ENCODE measurements at places on chromosomes 2 and 18. TPM values are rescaled to one million over a fixed set of nuclear protein-coding genes. Genes with fewer than 3 reads are reported as not detected.

RAX gene
- total RNA-seq, result not detected

DAPL1 gene
- total RNA-seq, result not detected

- peak overlapping the region; percentile 95 for H3K27ac ChIP-seq
- H3K4me1 ChIP-seq, result peaks cover 69% of the 10 kb centered on the region
- DNase-seq, result no peak
- H3K4me3 ChIP-seq, result no peak overlapping the region
- no peaks in the 10 kb centered on the region for H3K36me3 ChIP-seq
Measured at GRCh38 chr2:43160778-43161177, 65.6 kb downstream of the ZFP36L2 start.

- no peaks in the 10 kb centered on the region for H3K27me3 ChIP-seq
- peaks cover 50% of the 10 kb centered on the region for H3K36me3 ChIP-seq
- H3K4me1 ChIP-seq, result peaks cover 62% of the 10 kb centered on the region
- H3K27ac ChIP-seq, result peak overlapping the region; percentile 94
- peak overlapping the region; percentile 92 for H3K4me3 ChIP-seq
Measured at GRCh38 chr2:69642709-69643601, 584 bp downstream of the AAK1 start.

- H3K27ac ChIP-seq, result no peak overlapping the region
- no peaks in the 10 kb centered on the region for H3K36me3 ChIP-seq
- H3K4me3 ChIP-seq, result no peak overlapping the region
- H3K4me1 ChIP-seq, result no peaks in the 10 kb centered on the region
Measured at GRCh38 chr2:21822505-21822904, 698.7 kb downstream of the TDRD15 start.

MATN3 gene
- not detected for total RNA-seq

NOSTRIN gene
- total RNA-seq, result not detected

GRCh38 chr2:170243118-170243837, 65.3 kb downstream of the MYO3B start:
- H3K36me3 ChIP-seq, result no peaks in the 10 kb centered on the region
- no peaks in the 10 kb centered on the region for H3K4me1 ChIP-seq
- DNase-seq, result no peak
- no peak overlapping the region for H3K4me3 ChIP-seq
- H3K27ac ChIP-seq, result no peak overlapping the region

GRCh38 chr2:64207573-64207972, 63.4 kb upstream of the PELI1 start:
- H3K27me3 ChIP-seq, result no peaks in the 10 kb centered on the region
- H3K4me1 ChIP-seq, result peaks cover 53% of the 10 kb centered on the region
- DNase-seq, result no peak

DNA sequence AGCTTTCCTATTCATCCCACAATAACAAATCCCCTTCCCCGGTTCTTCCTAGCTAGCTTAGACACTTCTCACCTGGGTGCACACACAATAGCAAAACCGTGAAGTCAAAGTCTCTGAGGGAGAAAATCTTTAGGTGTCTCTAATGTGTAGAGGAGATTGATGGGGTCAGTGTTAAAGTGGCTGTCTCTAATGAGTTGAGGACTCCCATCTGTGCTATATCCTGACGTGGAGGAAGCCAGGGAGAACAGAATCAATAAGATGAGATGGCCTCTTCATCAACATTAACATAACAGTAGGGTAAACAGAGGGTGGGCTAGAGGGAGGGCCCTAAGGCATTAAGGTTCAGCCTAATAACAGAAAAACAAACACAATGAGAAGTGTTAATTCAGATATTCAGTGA, 120.4 kb downstream of the SLC5A7 start:
- no peaks in the 10 kb centered on the region for H3K36me3 ChIP-seq
- H3K27me3 ChIP-seq, result no peaks in the 10 kb centered on the region
- H3K4me3 ChIP-seq, result no peak overlapping the region
- H3K27ac ChIP-seq, result no peak overlapping the region
- no peaks in the 10 kb centered on the region for H3K4me1 ChIP-seq
- DNase-seq, result no peak

SLC4A1AP gene
- 24.2 TPM for total RNA-seq

DNA sequence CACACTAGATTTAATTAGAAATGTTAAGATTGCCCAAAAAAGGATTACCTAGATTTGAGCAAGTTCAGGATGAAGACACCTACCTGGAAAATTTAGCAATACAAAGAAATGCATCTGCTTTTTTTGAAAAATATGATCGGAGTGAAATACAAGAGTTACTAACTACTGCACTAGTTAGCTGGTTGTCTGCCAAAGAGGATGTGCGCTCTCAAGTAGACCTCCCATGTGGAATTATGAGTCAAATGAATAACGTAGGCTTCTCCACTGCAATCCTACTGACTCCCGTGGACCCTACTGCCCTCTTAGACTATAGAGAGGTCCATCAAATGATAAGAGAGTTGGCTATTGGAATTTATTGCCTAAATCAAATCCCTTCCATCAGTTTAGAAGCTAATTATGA, 2.0 kb downstream of the ANKAR start:
- H3K36me3 ChIP-seq, result peaks cover 39% of the 10 kb centered on the region

DNA sequence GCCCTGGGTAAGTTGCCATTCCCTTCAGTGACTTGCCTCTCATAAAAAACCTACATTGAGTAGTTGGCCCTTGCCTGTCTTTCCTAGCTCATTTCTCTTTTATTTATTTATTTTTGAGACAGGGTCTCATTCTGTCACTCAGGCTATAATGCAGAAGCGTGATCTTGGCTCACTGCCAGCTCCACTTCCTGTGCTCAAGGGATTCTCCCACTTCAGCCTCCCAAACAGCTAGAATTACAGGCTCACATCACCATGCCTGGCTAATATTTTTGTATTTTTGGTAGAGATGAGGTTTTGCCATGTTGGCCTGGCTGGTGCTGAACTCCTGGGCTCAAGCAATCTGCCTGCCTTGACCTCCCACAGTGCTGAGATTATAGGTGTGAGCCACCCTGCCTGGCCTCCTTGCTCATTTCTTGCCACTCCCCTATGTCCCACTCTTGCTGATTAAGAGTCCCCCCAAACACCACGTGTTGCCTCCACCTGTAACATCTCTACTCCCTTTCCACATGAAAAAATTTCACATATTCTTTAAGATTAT, 12.6 kb downstream of the EVA1A start:
- no peak for DNase-seq
- no peak overlapping the region for H3K4me3 ChIP-seq
- no peak overlapping the region for H3K27ac ChIP-seq
- peaks cover 10% of the 10 kb centered on the region for H3K27me3 ChIP-seq

MEIS1 gene
- not detected for total RNA-seq

ADCYAP1 gene
- not detected for total RNA-seq

DNA sequence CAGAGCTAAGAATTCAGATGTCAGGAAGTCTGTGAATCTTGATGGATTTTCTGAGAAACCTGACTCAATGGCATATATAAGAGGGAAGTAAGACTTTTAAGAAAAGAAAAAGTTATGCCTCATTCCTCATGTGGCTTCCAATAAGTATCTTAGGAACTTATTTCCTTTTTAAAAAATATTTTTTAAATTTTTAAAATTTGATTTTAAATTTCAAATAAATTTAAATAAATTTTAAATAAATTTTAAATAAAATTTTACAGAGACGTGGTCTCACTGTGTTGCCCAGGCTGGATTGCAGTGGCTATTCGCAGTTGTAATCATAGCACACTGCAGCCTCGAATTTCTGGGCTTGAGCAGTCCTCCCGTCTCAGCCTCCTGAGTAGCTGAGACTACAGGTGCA, 11.5 kb upstream of the POLR1B start:
- H3K36me3 ChIP-seq, result peaks cover 35% of the 10 kb centered on the region
- H3K4me3 ChIP-seq, result no peak overlapping the region
- DNase-seq, result no peak
- H3K4me1 ChIP-seq, result no peaks in the 10 kb centered on the region

- H3K4me1 ChIP-seq, result no peaks in the 10 kb centered on the region
- no peaks in the 10 kb centered on the region for H3K27me3 ChIP-seq
- H3K36me3 ChIP-seq, result no peaks in the 10 kb centered on the region
- H3K27ac ChIP-seq, result no peak overlapping the region
Measured at GRCh38 chr2:125961739-125962138, 694.2 kb upstream of the GYPC start.

- H3K27ac ChIP-seq, result no peak overlapping the region
- no peak overlapping the region for H3K4me3 ChIP-seq
- no peaks in the 10 kb centered on the region for H3K27me3 ChIP-seq
- DNase-seq, result no peak
- peaks cover 23% of the 10 kb centered on the region for H3K36me3 ChIP-seq
- no peaks in the 10 kb centered on the region for H3K4me1 ChIP-seq
Measured at GRCh38 chr2:45388541-45389100, 222.4 kb downstream of the SRBD1 start.

DNA sequence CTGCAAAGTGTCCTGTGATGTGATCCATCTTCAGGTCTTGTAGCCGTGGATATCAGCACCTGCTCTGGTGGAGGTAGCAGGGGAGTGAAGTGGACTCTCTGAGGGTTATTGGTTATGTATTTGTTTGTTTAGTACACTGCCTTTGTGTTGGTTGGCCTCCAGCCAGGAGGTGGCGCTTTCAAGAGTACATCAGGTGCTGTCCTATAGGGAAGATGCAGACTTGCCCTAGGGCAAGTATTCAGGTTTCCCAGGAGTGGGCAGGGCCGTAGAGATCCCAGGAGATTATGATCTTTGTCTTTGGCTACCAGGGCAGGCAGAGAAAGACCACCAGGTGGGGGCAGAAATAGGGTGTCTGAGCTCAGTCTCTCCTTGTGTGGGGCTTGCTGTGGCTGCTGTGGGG, 411.8 kb downstream of the SOX11 start:
- no peak overlapping the region for H3K4me3 ChIP-seq
- H3K36me3 ChIP-seq, result no peaks in the 10 kb centered on the region
- no peaks in the 10 kb centered on the region for H3K4me1 ChIP-seq
- DNase-seq, result no peak
- no peak overlapping the region for H3K27ac ChIP-seq

- no peak overlapping the region for H3K27ac ChIP-seq
- no peaks in the 10 kb centered on the region for H3K4me1 ChIP-seq
- DNase-seq, result no peak
- H3K27me3 ChIP-seq, result no peaks in the 10 kb centered on the region
Measured at GRCh38 chr2:238869-239268, 25.0 kb downstream of the SH3YL1 start.

TUBB8B gene
- not detected for total RNA-seq

ASPRV1 gene
- 0.74 TPM for total RNA-seq

DNA sequence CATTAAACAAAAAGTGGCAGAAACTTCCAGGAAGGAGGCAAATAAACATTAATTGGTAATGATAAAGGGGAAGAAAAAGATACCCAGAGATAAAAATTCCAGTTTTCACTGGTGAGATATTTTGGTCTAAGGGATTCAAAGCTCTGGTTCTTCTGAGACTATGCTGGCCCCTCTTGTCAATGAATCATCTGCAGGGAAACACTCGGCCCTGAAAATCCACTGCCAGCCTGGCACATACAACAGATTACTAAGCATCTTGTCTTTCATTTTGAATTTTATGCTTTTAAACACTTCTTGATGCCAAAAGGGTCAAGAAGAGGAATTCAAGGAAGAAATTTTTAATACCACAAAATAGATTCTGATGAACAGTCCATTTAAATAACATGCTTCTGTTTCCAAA, 1603.8 kb upstream of the ZEB2 start:
- H3K27ac ChIP-seq, result no peak overlapping the region
- no peak for DNase-seq
- H3K4me1 ChIP-seq, result no peaks in the 10 kb centered on the region
- H3K27me3 ChIP-seq, result no peaks in the 10 kb centered on the region
- H3K4me3 ChIP-seq, result no peak overlapping the region
- no peaks in the 10 kb centered on the region for H3K36me3 ChIP-seq

GRCh38 chr2:143081616-143082015, 47.6 kb upstream of the ARHGAP15 start:
- peaks cover 2% of the 10 kb centered on the region for H3K27me3 ChIP-seq
- H3K4me3 ChIP-seq, result no peak overlapping the region
- DNase-seq, result no peak
- H3K36me3 ChIP-seq, result no peaks in the 10 kb centered on the region

DNAJC5G gene
- total RNA-seq, result not detected

GRCh38 chr2:41994233-41994637, 53.6 kb upstream of the PKDCC start:
- H3K27me3 ChIP-seq, result peaks cover 9% of the 10 kb centered on the region
- H3K36me3 ChIP-seq, result no peaks in the 10 kb centered on the region
- H3K27ac ChIP-seq, result no peak overlapping the region
- H3K4me3 ChIP-seq, result no peak overlapping the region
- DNase-seq, result no peak

- no peaks in the 10 kb centered on the region for H3K36me3 ChIP-seq
- peak; percentile 51 for DNase-seq
- peak overlapping the region; percentile 81 for H3K27ac ChIP-seq
- H3K4me3 ChIP-seq, result peak overlapping the region; percentile 10
- peaks cover 31% of the 10 kb centered on the region for H3K4me1 ChIP-seq
- no peaks in the 10 kb centered on the region for H3K27me3 ChIP-seq
Measured at GRCh38 chr2:217610401-217610814, 392.4 kb downstream of the TNS1 start.

CTLA4 gene
- 3.8 TPM for total RNA-seq

GRCh38 chr2:9596621-9597311, 34.0 kb downstream of the YWHAQ start:
- H3K36me3 ChIP-seq, result peaks cover 52% of the 10 kb centered on the region
- H3K27me3 ChIP-seq, result no peaks in the 10 kb centered on the region
- DNase-seq, result no peak
- H3K4me3 ChIP-seq, result no peak overlapping the region

ERBB4 gene
- not detected for total RNA-seq

DNA sequence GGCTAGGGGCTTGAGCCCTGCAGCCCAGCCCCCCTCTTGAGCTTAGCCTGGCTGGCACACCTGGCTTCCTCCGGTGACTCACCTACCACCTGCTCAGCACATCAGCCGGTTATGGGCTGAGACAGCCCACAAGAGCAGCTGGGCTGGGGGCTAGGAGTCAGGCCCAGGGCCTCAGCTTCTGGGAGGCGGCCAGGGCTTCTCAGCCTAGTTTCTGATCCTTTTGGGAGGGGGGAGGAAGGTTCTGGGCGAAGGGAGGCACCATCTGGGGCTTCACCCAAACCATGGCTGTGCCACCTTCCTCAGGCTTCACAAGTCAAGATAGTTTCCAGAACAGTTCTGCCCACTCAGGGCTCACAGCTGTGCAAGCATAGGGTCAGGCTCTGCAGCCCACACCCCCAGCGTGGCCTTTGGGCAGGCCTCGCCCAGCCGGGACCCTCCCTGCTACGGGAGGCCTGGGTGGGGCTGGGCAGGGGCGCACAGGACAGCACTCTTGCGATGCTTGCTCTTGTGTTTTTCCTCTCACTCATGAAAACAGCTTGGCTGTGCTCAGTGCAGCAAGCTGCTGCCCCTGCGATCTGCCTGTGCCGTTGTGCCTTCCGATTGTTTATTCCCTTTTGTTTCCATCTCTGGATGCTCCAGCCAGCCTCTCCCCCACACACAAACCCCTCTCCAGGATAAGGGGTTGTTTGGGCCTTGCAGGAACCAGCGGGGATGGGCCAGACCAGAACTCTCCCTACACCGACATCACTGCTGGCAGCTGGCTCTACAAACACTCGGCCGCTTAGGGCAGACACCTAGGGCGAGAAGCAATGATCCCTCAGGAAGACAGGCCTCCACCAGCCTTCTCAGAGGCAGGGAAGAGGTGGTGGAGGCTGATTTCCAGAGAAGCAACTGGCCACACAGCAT, 26.1 kb upstream of the SEMA4C start:
- H3K27me3 ChIP-seq, result no peaks in the 10 kb centered on the region

PLCD4 gene
- total RNA-seq, result 0.26 TPM

- H3K4me1 ChIP-seq, result no peaks in the 10 kb centered on the region
- H3K27ac ChIP-seq, result no peak overlapping the region
- no peak overlapping the region for H3K4me3 ChIP-seq
- no peaks in the 10 kb centered on the region for H3K27me3 ChIP-seq
Measured at GRCh38 chr2:210558708-210559107, 2.3 kb downstream of the CPS1 start.

GRCh38 chr2:123359636-123360035, 665.5 kb upstream of the CNTNAP5 start:
- no peaks in the 10 kb centered on the region for H3K27me3 ChIP-seq
- H3K36me3 ChIP-seq, result no peaks in the 10 kb centered on the region
- no peak overlapping the region for H3K27ac ChIP-seq
- no peak overlapping the region for H3K4me3 ChIP-seq
